Anterior cingulate cortex (tissue), 58 donors: ENCODE measurements at places on chromosomes 1 and 21.

GRCh38 chr1:150881331-150882070, 5.1 kb upstream of the ARNT start:
- DNase-seq, result no peak

DNA sequence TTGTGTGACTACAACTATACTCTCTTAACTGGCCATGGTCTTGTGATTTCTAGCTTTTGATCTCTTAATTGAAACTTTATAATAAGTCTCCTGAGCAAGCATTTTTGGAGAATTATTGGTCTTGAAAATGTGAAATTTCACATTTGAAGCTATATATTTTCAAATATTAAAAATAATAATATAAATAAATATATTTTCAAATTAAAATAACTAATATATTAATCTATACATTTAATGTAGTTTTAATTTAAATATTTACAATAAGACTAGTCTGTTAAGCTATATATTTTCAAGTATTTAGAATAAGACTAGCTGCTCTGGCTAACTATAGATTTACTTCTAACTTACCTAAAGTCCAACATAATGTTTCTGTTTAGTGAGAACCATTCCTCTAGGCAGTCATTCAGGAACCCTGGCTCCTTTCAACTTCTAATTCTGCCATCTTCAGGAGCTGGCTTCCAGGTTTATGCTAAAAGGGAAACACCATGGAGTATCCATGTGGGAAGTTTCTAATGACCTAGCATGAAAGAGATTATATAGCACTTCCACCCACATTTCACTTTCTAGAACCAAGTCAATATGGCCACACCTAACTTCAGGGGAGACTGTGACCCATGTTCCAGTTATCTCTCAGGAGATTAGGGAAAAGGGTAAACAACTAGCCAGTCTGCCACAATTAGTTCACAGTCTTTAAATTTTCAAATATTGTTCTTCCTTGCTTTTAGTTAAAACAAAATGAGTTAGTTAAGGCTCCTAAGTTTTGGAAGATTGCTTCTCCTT, 31.9 kb upstream of the TSHB start:
- no peak for DNase-seq

DNA sequence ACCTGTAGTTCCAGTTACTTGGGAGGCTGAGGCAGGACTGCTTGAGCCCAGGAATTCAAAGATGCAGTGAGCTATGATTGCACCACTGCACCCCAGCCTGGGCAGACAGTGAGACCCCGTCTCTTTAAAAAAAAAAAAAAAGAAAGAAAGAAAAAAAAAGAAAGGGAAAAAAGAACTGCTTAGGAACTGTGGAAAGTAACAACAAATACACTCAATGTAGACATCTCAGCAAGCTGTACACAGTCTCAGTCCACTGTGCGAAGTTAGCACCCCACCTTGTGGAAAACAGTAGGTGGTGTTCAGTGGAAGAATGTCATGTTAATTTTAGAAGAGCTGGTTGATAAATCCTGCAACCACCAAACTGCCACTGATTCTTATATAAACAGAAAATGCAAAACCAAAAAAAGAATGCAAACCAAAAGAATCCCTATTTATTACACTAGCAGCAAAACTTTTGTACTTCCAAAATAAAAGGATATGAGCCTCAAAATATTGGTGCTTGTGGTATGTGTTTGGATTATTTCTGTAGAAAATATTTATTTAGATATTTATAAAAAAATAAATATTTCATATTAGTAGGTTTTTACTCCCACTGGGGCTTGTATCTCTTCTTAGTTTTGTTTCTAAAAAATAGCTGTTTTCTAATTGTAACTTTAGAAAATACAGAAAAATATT, 31.1 kb downstream of the ALG14 start:
- peak; percentile 41 for DNase-seq

DNA sequence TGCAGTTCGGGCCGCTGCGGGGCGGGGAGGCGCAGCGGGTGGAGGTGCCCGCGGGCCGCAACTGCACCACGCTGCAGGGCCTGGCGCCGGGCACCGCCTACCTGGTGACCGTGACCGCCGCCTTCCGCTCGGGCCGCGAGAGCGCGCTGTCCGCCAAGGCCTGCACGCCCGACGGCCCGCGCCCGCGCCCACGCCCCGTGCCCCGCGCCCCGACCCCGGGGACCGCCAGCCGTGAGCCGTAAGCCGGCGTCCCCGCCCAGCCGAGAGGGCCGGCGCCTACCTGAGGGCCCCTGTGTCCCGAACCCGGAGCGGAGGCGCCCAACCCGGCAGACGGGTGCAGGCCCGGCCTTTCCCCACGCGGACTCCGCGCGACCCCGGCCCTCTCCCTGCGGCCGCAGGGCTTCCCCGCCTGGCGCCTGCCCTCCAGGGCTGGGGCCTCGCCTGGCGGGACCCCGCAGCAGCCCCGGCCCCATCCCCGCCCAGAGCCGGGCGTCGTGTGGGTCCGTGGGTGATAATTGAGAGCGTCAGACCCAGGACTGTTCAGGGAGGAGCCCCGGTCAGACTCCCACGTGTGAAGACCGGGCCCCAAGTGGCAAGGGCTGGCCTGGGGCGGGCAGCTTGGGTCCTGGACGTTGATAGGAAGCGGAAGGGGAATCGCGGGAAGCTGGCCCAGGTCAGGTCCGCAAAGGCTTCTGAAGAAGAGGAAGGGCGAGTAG, 4.2 kb downstream of the VWA1 start:
- DNase-seq, result no peak

DNA sequence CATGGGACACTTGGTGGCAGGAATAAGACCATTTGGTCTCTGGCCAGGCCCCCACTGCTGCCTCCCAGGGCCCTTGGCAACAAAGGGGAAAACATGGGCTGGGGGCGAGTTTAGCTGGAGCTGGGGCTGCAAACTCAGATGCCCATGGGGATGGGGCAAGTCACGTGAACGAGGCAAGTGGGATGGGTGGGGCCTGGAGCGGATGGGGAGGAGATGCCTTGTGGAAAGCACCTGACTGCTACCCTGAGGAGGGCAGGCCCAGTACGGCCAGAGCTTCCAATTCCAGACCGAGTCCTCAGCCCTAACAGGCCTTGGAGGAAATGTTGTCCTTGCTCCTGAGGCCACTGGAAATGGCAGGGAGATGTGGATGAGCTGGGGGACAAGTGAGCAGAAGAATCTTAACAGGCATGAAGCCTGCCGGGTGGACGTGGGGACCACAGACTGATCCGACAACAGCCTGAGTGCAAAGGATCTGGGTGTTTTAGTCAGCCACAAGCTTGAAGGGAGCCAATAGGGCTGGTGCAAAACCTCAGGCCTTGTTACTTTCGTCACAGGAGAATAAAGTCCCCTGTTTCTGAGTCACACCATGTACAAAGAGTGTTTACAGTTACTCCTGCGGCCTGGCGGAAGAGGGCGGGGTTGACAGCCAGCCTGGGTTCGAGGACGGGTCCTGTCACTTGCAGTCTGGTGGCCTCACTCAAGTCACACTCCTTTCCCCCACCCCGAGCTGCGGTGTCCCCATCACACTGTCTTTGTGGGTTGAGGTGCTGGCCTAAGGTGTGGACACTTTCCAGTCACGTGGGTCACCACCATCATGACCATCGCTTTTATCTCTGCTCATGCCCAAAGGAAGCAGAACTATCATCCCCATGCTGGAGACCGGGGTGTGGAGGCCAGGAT, 19.1 kb downstream of the RUNX3 start:
- no peak for DNase-seq

DNA sequence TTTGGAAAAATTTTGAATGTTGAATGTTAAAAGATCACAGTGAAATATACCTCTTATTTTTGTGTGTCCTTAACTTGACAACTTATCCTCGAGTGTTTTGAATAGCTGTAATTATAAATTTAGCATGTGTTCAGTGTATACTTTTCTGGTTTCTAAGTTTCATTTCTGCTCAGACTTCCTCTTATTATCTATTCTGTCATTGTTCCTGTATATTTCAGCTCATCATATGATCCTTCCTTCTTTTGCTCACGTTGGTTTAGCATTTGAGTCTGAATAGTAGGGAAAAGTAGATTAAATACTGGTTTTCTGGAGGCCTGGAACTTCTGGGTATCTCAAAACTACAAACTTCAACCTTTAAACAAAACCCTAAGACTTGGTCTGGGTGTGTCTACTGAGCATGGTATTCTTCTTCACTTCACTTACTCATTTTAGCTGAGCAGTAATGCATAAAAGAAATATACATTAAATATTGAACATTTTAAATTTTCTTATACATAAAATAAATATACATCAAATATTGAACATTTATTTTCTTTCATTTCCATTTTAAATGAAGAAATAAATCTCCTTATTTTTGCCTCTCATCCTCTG, 3.3 kb upstream of the ATP6V1G3 start:
- no peak for DNase-seq

DNA sequence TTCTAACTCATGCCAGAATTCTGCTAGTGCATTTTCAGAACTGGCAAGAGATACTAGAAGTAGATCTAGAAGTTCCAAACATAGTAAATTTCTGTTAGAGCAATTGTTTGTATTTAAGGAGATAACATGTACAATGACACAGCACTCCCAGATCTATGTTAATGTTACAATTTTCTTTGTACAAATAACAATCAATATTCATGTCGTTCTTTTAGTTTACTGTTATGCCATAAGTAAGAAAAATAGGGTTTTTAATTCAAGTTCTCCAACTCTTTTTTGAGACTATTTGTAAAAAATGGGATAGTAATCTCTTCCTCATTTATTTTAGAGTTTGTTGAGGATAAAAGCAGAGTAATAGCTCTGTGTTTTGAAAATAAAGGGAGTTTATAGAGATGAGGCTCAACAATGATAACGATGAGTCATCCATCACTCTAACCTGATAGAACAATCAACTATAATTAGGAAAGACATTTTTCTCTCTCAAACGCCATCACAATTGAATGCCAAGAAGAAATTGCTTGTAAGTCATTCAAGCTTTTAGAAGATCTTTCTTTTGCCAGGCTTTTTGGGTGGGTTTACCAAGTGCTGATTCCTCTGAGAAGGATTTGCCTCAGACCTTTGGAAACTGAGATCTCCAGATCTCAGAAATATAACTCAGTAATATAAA, 638 bp downstream of the CD84 start:
- no peak for DNase-seq

DNA sequence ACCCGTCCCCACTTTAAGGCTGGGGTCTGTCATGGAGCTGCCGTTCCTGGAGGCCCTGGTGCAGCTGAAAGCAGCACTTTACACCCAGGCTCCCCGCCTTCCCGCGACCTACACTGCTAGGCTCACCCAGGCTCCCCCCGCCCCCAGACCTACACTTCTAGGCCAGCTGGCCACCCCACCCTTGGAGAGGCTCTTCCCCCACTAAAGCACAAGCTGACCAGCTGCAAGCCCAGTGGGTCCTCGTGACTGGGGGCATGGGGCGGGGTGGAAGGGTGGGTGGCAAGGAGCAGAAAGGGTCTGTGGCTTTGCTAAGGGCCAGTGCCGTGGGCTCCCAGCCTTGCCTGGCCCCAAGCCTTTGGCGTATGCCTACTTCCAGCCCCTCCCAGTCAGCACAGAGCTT, 9.7 kb upstream of the ARHGEF16 start:
- no peak for DNase-seq
